Hematopoietic multipotent progenitor cell treated with erythropoietin and hydrocortisone succinate and interleukin-3 and kit ligand, for 6 days (in vitro differentiated cells): ENCODE measurements at places on chromosomes 3 and 15.

DNA sequence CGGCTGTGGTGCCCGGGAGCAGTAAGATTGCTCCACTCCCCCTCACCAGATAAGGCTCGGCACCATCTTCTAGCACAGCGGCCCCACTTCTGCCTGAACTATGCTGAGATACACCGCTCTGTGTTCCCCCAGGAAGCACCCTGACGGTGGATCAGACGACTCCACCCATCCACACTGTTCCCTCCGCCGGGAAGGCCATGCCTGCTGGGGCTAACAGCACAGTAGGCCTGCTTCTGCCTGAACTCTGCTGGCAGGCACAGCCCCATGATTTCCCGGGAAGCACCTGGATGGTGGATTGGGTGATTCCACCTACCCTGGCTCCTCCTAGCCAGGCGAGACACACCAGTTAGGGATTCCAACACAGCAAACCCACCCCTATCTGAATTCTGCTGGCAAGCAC lies 36.3 kb upstream of the PPM1L start:
- DNase-seq: no peak

- DNase-seq: peak; percentile 18
These were observed 23.2 kb downstream of the ILDR1 start for GRCh38 chr3:121998611-121999473.

GRCh38 chr15:35721751-35722150 lies 175.8 kb upstream of the DPH6 start:
- no peak for DNase-seq

- DNase-seq: peak; percentile 42
These were observed 50.7 kb upstream of the GOLGA6L2 start for GRCh38 chr15:23497710-23498111.

- DNase-seq: peak; percentile 11
These were observed 72.9 kb downstream of the CLASP2 start for GRCh38 chr3:33645060-33645647.

DNA sequence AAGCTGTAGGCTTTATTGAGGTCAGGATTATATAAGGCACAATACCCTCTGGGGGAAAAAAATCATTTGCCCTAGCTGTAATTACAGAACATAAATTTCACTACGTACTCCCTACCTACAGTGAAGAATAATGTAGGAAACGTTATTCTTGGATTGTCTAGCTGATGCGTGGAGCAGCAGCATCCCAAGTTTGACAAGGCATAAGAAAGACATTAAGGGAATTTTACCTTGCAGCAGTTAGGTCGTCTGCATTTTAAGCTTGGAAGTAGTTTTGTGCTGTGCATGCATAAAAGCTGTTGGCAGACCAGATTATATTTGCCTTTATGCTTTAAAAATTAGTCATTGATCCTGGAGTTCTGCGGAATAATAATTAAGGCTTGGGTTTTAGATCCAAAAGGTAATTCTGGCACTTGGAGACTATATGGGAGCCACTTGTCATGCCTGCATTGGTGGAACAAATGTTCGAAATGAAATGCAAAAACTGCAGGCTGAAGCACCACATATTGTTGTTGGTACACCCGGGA lies 2.2 kb downstream of the EIF4A2 start:
- no peak for DNase-seq

- DNase-seq: peak; percentile 80
These were observed 153.3 kb downstream of the P3H2 start for GRCh38 chr3:189967254-189967865.

DNA sequence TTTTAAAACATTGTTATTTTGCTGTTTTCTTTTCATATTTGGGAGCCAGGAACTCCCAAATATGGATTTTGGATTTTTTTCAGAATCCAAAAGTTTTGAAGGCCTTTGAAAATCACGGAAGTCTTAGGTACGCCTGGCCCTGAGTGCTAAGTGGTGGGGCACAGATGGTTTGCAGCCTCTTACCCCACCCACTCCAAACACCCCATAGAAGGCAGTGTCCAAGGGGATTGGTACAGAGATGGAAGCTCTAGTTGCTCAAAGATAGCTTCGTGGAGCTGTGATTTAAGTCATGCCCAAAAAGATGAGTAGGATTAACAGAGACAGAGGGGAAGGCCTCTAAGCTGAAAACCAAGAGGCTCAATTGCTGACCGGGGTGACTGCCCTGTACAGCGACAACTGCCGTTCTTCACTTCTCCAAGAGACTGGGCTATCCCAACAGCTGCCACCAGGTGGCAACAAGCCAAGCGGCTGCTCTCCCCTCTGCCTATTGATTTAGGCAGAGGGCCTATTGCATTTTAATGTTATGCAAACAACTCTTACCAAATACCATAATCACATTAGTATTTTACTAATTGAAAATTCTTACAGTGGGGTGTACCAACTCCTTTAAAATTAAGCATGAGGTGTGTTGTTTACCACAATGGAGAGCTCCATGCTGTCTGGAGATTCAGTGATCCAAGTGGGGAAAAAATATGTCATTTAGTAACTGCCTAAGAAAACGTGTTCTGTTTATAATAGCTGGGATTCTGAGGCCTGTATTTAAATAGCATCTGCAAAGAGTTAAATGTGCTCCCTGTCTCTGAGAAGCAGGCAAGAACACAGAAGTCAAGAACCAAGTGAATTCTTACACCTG lies 64.0 kb upstream of the C15orf61 start:
- peak; percentile 90 for DNase-seq

DNA sequence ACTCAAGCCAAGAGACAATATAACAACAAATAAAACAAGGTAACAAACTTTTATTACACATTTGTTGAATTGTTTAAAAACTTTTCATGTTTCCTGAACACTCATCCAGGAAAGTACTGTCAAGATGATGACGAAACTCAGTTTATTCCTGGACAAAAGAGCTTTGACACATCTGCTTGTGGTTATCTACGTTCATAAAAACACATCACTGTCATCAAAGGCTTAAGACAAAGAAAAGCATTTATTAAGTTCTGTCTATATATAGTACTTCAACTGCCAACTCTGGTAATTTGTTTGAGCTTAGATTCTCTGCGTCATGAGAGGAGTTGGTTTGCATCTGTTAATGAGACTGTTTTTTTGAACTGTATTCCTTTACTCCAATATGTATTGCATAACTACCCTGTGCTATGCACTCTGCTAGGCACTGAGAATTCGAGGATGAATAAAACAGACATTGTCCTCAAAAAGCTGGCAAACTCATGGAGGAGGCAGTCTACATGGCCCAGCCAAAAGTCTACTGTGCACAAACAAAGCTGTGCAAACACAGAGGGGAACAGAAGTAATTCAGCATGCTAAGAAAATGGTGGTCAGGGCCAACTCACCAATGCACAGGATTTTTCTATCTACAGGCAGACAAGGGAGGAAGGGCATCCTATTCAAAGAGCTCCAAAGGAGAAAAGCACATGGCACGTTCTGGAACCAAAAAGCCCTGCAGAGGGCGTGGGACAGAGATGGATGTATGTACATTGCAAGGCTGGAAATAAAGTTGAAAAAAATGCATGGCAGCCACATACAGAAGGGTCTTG lies 21.5 kb downstream of the PLD1 start:
- no peak for DNase-seq

DNA sequence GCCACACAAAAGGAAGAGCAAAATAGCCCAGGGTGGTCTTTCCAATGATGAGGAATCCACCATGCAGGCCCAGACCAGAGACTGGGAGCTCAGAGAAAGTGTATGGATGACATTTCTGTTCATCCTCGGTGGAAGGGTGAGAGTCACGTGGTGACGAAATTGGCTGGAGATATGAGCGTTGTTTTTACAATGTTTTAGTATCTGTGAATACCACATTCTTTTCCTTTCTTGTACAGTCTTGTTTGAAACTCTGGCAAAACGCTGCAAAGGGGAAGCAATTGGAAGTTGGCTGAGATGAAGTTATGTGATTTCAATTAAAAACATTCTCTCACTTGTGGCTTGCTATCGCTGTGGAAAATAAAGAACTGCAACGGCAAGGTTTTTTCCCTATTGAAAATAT lies 137.5 kb downstream of the MAGI1 start:
- no peak for DNase-seq

DNA sequence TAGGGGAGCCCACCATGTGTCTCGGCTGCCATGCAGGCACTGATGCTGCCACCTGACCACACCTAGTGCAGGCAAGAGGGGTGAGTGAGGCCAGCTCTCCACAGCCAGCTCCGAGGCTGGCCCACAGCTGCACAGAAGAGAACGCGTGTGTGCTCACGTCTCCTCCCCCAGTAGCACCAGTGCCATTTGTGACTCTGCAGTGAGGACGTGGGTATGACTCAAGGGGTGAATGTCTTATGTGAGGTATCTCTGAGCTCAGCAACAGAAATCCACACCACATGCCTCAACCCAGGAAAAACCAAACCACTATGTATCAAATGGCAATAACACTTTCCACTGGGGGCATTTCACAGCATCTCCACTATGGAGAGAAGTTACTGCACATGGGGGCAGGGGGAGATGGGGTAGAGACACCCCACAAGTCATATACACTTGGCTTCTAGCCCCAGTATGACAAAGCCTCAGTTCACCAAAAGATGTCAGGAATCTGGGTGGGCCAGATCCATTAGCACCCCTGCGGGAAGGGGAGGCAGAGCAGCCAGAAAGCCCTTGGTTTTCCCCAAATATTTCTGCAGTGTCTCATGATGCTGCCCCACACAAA lies 87.6 kb downstream of the LRIG1 start:
- no peak for DNase-seq

DNA sequence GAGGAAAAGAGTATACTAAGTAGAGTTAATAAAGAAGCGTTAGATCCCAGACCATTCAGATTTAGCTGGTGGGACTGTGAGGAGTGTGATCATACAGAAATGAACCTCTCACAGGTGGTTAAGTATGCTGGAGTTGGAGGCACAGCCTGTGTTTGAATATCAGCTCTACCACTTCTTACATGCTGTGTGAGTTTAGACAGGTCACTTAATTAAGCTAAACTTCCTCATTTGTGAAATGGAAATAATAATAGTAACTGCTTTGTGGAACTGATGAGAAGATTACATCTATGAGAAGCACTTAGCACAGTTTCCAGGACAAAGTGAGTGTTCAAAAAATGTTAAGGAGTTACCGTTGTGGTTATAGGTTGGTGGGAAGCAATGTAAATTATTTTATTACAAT lies 8.4 kb downstream of the ACP3 start:
- peak; percentile 13 for DNase-seq

DNA sequence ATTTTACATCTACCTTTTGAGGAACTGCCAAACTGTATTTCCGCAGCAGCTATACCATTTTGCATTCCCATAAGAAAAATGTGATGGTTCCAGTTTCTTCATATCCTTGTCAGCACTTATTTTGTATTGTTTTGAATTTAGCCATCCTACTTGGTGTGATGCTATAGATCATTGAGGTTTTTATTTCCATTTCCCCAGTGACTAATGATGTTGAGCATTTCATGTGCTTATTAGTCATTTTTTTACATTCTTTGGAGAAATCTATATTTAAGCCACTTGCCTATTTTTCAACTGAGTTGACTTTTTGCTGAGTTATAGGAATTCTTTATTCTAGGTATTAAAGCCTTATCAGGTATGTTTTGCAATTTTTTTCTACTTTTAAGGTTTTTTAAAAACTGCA lies 347.6 kb upstream of the RARB start:
- DNase-seq: no peak

GRCh38 chr3:186551387-186551786 lies 7.2 kb upstream of the CRYGS start:
- no peak for DNase-seq

DNA sequence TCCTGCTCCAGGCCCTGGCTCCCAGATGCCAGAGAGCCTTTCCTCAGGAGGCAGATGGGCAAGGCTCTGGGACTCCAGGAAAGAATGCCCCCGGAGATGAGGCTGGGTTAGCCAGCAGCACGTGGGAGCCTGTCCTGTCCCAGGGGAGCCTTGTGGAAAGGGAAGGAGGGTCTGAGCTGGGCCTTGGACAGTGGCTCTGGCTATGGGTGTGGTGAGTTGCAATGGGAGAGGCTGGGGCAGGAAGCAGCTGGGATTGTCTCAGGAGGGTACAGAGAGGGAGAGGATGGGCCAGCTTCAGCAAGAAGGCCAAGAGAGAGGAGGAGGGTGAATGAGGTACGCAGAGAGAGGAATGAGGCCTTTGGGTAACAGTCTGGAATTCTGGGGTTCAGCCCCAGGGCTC lies 17.4 kb upstream of the CACNA2D2 start:
- no peak for DNase-seq

GRCh38 chr3:20846066-20846465 lies 660.1 kb upstream of the SGO1 start:
- DNase-seq: no peak

- no peak for DNase-seq
These were observed 96.1 kb downstream of the HMG20A start for GRCh38 chr15:77516786-77517185.

GRCh38 chr15:101272584-101272983 lies 4.7 kb downstream of the SELENOS start:
- no peak for DNase-seq

DNA sequence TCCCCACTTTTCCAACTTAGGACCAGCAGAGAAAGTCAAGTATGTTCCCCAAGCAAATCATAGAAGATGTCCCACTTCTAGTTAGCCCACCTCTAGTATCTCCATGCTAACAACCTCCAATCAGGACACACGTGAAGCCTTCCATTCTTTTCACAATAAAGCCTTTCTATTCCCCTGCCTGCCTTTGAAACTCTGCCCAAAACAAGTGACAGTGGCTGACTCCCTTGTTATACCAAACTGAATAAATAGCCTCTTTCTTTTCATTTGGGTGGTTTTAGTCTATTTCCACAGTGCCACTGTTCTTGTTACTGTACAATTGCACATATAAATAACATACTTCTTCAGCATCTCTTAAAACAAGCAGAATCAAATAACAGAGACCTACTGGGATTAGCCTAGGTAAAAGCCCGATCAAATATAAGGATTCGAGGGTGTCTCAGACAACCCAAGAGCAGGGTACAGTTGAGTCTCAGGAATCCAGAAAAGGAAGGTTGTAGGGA lies 118.0 kb upstream of the NPHP3 start:
- no peak for DNase-seq

GRCh38 chr15:68739390-68740080 lies 81.2 kb downstream of the ANP32A start:
- DNase-seq: no peak

DNA sequence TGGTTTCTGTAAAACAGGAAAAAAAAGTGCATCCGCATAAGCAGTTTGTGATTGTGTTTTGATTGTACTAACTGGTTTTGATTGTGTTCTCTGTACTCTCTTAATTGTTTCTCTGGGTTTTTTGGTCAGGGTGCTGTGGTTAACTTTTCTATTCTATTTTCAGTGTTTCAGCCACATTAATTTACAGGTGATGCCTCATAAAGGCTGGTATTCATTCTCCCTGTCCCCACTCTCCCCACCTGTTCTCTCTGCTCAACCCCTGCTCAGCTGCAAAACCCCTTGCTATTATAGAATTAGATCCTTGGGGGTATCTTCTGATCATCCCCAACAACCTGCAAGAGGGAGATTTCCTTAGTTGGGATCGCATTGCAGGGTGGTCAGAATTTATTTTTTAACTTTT lies 285.4 kb upstream of the AZI2 start:
- no peak for DNase-seq

DNA sequence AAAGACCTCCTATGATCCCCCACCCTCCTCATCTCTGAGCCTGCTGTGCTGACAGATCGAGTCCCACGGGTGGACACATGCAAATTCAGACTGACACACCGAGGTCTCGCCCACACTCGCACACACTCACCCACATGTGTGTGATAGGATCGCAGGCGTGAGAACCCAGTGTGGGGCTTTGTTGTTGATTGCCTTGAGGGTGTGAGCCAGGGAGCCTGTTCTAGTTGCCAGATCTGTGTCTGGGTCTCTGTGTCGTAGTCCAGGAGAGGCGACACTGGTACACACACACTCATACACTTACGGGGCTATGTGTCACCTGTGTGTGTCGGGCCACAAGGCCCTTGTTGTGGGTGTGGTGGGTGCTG lies 2.0 kb downstream of the EPHB3 start:
- DNase-seq: no peak
